Activated effector memory CD4-positive, alpha-beta T cell treated with Interleukin-2 at 50 U/mL for 16 hours (primary cell): ENCODE measurements at places on chromosomes 3 and 15.
A peak's percentile ranks its signal among the peaks of the same experiment; 100 is the strongest.

DNA sequence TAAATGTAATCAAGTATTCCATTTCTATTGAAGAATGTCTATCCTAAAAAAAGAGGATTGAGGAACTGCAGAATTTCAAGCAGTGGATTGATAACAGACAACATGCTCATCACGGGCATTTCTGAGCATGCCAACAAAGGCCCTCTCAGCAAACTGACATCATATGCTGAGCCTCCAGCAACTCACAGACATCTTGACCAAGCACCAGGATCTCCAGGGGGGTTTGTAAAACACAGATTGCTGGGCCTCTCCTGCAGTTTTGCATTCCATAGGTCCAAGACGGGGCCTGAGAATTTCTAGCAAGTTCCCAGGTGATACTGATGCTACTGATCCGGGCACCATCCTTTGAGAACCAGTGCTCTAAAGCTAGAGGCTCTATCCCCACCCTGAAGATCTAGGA, 85.0 kb downstream of the FOXP1 start:
- no peak for DNase-seq

GRCh38 chr15:56916825-56917477, 1.5 kb upstream of the TCF12 start:
- DNase-seq: no peak

DNA sequence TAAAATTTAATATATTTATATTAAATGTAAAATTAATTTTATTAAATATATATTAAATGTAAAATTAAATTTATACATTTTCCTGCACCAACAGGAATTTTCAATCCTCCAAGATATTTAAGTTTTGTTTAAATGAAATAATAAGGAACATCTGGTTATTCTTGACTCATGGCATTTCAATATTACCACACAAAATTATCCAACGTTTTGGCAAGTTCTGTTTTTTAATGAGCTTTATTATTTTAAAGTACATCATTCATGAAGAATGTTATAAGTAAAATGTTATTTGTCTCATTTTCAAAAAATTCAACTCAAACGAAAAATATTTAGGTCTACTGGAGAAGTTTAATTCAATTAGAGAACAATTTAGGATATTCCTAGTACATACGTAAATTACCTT, 811.4 kb downstream of the NAALADL2 start:
- no peak for DNase-seq

DNA sequence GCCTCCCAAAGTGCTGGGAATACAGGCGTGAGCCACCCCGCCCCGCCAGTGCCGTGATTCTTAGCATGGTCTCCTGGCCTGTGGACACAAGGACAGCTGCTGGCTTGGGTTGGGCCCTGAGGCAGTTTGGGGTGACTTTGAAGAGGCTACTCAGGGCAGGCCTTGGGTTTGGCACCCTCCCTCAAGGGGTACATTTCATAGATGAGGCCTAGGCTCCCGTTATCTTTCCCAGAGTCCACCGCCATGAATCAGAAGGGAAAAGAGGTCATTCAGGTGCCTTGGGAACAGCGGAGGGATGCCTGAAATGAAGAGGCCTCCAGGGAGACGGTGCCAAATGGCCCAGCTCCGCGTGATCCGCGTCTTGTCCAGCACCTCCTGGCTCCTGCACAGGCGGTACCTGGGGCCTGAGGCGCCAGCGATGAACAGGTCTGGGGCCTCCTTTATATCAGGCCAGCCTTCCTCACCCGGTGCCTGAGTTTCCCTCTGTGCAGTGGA, 9.3 kb downstream of the GNAI2 start:
- DNase-seq: no peak

DNA sequence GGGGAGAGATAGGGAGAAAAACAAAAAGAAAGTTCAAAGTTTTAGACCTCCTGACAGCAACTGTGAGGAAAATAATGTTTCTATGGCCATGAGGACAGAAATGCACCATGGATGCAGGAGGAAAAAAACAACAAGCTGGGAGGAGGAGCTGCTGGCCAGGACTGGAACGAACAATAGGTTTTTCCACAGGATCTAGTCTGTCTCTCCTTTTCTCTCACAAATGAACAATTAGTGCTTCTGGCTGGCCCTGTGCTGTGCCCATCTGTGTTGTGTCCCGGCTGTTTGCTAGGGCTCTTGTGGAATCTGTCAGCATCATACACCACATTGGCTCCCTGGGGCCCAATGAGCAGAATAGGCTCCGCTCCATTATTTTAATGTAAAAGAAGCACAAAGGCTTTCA, 15.2 kb downstream of the GK5 start:
- no peak for DNase-seq

- DNase-seq: peak; percentile 74
Measured at GRCh38 chr3:141498598-141499223, 11.9 kb downstream of the RASA2 start.

- DNase-seq: no peak
Measured at GRCh38 chr3:116140100-116140689, 305.1 kb downstream of the LSAMP start.

GRCh38 chr3:51955893-51956770, 951 bp downstream of the GPR62 start:
- no peak for DNase-seq

- DNase-seq: no peak
Measured at GRCh38 chr15:81087066-81087465, 47.0 kb upstream of the CFAP161 start.

DNA sequence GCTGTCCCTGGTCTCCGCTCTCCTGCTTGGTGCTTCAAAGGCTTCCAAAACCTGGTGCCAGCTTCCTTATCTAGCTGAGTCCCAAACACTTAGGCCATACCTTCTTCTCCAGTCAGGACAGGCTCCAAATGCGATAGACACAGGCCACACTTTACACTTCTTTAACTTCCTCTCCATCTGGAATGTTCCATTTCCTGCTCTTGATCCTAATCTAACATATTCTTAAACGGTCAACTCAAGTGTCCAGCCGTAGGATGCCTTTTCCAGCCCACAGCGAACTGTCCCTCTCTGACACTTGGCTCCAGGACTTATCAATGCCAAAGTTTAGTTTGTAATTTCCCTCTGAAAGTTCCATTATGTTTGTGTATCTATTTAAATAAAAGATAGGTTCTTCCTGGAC, 19.2 kb upstream of the PLA2G4F start:
- no peak for DNase-seq

GRCh38 chr3:173870976-173871375, 473.4 kb downstream of the NLGN1 start:
- DNase-seq: no peak

DNA sequence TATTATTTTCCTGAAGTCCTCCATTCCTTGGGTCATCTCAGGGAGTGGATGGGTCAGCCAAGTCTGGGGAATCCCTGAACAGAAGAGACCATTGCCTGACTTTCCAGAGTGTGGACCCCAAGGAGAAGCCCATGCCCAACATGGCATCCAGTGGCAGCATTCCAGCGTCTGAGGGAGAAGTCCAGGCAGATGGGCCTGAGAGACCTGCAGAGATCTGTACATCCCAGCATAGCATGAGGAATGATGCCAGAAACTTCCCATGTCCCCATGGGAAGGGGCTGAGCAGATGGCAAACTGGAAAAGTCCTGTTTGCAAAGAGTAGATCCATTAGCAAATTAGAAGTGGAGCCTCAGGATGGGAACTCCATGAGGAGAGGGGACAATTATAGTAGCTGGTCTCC, 17.6 kb upstream of the COLQ start:
- no peak for DNase-seq

- DNase-seq: no peak
Measured at GRCh38 chr3:152398495-152398894, 129.8 kb downstream of the MBNL1 start.

GRCh38 chr3:8446845-8447244, 54.8 kb upstream of the LMCD1 start:
- DNase-seq: no peak

DNA sequence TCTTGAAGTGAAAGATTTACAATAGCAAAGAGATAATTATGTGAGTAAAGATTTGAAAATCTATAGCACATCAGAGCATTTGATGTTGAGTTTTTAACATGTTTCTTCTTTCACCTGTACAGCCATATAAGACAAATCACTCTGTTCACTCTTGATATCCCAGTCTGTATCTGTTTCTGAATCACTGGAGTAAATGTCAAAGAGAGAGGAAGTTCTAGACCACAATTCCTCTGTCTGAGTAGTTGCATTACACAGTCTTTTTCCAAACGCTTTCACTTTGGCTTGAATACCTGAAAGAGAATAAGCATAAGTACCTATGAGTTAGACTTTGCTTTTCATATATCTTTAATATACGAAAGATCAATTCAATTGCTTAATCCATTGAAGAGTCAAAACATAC, 9.9 kb downstream of the THAP10 start:
- DNase-seq: no peak

DNA sequence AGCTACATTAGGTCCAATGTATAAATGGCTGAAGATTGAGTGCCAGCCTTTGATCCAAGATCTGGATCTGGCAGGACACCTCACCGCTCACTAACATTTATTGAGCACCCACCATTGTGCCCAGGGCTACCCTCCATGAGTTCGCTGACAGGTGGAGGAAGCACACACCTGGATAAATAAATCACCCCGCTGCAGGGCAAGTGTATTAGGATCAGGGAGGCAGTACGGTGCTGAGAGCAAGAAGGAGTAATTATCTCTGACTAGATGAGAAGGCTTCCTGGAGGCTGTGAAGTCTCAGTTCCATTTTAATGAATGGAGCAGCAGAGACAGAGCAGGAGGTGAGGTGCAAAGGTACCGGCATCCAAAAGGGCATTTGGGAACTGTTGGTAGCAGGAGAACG, 104.1 kb downstream of the LIPC start:
- DNase-seq: no peak

DNA sequence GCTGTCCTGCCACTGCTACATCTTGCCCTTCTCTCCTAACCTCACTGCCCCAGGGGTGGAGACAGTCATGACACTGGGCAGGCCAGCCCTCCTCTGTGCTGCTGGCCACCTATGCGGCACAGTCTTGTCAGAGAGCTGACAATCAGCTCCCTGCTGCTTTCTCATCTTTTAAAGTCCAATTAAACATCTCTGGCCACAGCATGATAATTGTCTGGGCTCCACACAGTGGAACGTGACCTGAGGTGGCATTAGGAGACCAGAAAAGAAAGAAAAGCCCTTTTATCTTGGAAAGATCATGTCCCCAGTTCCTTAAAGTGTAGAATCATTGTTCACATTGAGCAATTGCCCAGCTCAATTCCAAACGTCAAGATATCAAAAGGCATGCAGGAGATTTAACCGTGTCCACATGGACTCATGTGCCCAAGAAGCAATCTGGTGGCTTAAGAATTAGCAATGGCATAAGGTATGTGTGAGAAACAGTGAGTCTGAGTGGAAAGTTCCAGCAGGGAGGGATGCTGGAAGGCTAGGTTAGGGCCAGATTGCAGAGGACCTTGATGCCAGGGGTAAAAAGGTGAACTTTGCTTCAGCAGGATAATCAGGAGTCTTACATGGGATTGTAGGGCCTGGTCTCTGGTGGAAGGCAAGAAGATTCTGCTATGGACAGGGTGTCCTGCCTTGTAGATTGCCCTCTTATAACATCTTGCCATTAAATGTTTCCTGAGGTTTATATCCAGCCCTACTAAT, 15.3 kb upstream of the CACNA1D start:
- DNase-seq: no peak

DNA sequence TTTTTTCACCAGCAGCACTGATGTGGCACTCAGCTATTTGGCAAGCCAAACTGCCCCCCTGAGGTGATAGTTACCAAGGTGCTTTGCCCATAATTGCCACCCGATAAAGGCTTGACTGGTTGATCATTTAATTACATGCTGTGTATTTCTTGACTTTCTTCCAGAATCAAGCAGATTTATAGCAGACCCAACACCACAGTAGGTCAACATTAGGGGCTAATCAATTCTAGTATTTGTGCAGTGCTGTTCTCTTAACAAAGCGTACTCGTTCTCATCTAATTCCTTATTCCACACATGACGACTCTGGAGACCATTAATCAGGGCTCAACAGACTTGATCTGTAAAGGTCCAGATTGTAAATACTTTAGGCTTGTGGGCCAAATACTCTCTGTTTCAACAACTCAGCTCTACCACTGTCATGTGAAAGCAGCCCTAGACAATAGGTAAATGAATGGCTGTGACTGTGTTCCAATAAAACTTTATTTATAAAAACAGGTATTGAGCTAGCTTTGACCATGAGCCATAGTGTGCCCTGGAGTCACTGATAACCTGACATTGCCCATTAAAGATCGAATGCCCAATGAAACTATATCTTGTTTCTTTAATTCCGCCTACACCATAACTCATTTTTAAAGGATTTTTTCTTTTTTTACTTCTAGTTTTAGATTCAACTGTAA, 119.1 kb upstream of the TMC3 start:
- DNase-seq: no peak

DNA sequence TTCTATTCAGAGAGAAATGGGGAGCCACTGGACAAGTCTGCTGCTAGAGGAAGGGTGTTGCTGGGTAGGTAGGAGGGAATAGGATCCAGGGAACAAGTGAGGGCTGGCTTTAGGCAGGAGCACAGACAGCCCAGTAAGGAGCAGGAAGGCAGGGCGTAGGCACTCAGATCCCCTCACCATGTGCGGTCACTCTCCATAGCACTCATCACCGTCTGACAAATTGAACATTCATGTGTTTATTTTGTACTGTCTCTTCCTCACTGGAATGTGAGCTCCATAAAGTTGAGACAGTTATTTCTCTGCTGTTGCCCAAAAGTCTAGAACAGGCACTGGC, 24.2 kb upstream of the LRRC34 start:
- DNase-seq: no peak

DNA sequence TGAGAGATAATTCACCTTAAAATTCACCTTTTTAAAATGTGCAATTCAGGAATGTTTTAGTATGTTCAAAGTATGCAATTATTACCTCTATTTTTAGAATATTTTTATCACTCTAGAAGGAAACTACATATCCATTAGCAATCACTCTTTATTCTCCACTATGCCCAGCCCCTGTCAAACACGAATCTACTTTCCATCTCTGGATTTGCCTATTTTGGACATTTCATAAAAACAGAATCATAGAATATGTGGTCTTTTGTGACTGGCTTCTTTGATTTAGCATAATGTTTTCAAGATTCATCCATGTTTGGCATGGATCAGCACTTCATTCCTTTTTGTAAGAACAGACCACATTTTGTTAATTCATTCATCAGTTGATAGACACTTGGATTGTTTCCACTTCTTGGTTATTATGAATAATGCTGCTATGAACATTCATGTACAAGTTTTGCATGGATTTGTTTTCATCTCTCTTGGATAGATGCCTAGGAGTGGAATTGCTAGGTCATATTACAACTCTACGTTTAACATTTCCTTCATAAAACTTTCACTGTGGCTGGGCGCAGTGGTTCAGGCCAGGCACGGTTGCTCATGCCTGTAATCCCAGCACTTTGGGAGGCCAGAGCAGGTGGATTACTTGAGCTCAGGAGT, 12.7 kb downstream of the HMCES start:
- DNase-seq: no peak

- no peak for DNase-seq
Measured at GRCh38 chr3:125163739-125164601, 48.6 kb downstream of the SLC12A8 start.

GRCh38 chr3:30496066-30496966, 110.1 kb upstream of the TGFBR2 start:
- no peak for DNase-seq

- DNase-seq: no peak
Measured at GRCh38 chr3:111610189-111610588, 15.0 kb upstream of the ZBED2 start.
